K562 (cell line): ENCODE measurements at places on chromosomes 2 and 18. TPM values are rescaled to one million over a fixed set of nuclear protein-coding genes. Genes with fewer than 3 reads are reported as not detected.

ING5 gene
- total RNA-seq: 25.1 and 27.5 TPM in 2 replicates

UBE2E3 gene
- total RNA-seq: 74.3 and 78.0 TPM in 2 replicates

LGALSL gene
- total RNA-seq: 0.22 TPM in 1 of 2 replicates, not detected in the other

FAP gene
- not detected in 2 replicates for total RNA-seq

APOB gene
- 0.73 and 1.4 TPM in 2 replicates for total RNA-seq

- peaks cover 13% of the 10 kb centered on the region; the same call in 2 of the 3 replicates for H3K4me1 ChIP-seq
- no peak overlapping the region for H3K4me3 ChIP-seq
- DNase-seq: no peak
- peaks cover 32% of the 10 kb centered on the region; the same call in 2 of the 3 replicates for H3K36me3 ChIP-seq
- no peaks in the 10 kb centered on the region for H3K27me3 ChIP-seq
- H3K27ac ChIP-seq: no peak overlapping the region
These were observed 3.2 kb downstream of the STK25 start for GRCh38 chr2:241505086-241505780.

DNA sequence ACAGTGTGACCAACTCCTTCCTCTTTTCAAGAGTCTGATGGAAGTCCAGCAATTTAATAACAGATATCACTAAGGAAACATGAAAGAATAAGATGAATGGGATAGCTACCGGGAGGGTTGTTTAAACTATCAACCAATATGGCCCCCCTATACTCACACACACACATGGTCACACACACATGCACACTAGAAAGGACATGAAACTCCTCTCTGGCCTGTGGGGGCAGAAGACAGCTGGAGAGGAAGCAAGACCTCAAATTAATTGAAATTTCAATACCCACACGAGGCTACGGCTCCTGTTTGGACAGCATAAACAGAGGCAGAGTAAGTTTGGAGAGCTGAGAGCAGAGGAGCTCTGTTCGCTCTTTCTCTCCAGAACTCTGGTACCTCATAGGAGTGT is 34.7 kb upstream of the REEP1 start:
- H3K27me3 ChIP-seq: no peaks in the 10 kb centered on the region
- no peak for DNase-seq
- no peak overlapping the region for H3K27ac ChIP-seq
- no peaks in the 10 kb centered on the region for H3K36me3 ChIP-seq

GRCh38 chr2:221282386-221282785 is 289.7 kb downstream of the EPHA4 start:
- no peaks in the 10 kb centered on the region for H3K27me3 ChIP-seq
- DNase-seq: no peak
- H3K4me3 ChIP-seq: no peak overlapping the region
- no peaks in the 10 kb centered on the region for H3K36me3 ChIP-seq
- no peak overlapping the region for H3K27ac ChIP-seq

DNA sequence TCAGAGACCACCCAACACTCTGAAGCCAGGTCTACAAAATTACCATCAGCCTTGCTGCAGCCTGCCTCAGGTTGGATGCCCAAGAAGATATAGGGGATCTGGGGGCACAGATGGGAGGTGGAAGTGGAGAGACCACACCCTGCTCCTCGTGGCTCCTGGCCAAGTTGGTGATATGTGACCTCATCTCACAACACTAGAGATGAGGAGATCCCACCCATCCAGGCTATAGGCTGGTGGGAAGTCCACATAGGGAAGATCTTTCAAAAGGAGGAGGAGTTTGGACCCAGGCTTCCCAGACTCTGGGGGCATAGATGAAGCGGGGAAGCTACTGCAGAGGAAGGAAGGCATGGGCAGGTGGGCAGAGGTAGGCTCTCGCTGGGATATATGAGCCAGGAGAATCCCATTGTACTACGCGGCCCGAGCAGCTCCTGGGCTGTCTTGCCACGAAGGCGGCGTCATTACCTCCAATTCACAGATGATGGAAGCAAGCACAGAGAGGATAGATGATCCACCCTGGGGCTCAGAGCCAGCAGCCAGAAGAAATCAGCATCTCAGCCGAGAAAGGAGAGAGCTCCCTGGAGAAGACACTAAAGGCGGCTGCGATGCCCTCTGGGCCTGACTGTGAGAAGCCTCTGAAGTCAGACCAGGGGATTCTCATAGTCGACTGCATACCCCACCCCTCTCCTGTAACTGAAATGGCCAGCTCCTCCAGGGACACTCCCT is 96.0 kb downstream of the RHOB start:
- H3K4me3 ChIP-seq: no peak overlapping the region

- H3K27ac ChIP-seq: no peak overlapping the region
- no peaks in the 10 kb centered on the region for H3K4me1 ChIP-seq
- H3K36me3 ChIP-seq: no peaks in the 10 kb centered on the region
- no peaks in the 10 kb centered on the region for H3K27me3 ChIP-seq
- DNase-seq: no peak
These were observed 1152.8 kb upstream of the CELF4 start for GRCh38 chr18:38718365-38718901.

DNA sequence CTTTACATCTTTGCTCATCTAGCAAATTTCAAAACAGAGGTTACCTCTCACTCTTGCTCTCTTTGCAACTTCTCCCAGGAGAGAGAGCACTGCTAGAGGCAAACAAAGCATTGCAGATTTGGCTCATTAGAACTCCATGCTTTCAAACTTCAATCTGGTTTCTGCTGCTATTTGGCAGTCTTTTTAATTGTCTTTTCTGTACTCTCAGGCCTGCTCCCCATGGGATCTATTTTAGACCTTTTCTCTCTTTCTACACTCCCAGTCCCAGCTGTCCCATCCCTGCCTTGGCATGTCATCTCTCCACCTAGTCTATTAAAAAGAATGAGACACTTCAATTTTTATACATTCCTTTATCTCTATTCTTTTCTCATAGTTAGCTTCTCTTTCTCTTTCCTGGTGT is 15.2 kb downstream of the KCNJ3 start:
- H3K27ac ChIP-seq: no peak overlapping the region
- no peak for DNase-seq
- H3K4me1 ChIP-seq: no peaks in the 10 kb centered on the region
- H3K4me3 ChIP-seq: no peak overlapping the region

DNA sequence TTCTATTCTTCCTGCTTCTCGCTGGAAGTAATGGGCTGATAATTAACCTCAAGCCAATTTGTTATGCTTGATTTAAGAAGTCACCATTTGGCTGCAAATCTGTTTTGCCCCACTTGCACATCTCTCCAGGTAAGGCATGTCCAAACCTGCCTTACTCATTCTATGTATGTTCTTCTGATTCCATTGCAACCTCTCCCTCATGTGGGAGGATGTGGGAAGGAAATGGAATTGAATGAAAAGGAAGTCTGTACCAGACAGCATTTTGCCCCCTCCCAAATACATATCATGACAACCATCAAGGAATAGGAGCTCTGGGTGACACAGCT is 131.7 kb downstream of the NRP2 start:
- H3K4me3 ChIP-seq: no peak overlapping the region
- H3K27ac ChIP-seq: no peak overlapping the region
- no peaks in the 10 kb centered on the region for H3K36me3 ChIP-seq
- H3K27me3 ChIP-seq: no peaks in the 10 kb centered on the region
- H3K4me1 ChIP-seq: no peaks in the 10 kb centered on the region
- DNase-seq: no peak
